Stimulated activated CD8-positive, alpha-beta memory T cell treated with anti-CD3 and anti-CD28 coated beads, Interleukin-4, amount 100 ng/mL, for 4 hours (primary cell): ENCODE measurements at places on chromosomes 4 and X.

- DNase-seq: no peak
These were observed 2.3 kb downstream of the HAUS7 start for GRCh38 chrX:153468008-153468580.

DNA sequence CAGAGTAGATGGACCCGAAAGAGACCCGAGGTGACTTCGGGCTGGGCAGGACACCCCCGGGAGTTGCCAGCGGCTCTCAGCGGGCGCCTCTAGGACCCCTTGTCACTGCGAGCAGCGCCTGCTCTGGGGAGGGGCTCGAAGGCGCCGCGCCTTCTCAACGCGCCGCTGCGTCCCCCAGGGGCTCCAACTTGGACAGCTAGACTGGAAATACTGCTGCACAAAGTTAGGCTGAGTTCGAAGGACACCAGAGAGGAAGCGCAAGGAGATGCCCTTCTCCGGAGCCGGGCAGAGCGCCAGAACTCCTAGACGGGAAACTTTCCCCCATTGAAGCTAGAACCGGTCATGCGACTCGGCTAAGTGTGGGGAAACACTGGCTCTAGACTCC lies 493 bp upstream of the KCNIP4 start:
- DNase-seq: no peak

GRCh38 chr4:177393236-177393635 lies 49.0 kb downstream of the AGA start:
- no peak for DNase-seq

- no peak for DNase-seq
These were observed 103.2 kb downstream of the SRPX start for GRCh38 chrX:38117485-38117884.

DNA sequence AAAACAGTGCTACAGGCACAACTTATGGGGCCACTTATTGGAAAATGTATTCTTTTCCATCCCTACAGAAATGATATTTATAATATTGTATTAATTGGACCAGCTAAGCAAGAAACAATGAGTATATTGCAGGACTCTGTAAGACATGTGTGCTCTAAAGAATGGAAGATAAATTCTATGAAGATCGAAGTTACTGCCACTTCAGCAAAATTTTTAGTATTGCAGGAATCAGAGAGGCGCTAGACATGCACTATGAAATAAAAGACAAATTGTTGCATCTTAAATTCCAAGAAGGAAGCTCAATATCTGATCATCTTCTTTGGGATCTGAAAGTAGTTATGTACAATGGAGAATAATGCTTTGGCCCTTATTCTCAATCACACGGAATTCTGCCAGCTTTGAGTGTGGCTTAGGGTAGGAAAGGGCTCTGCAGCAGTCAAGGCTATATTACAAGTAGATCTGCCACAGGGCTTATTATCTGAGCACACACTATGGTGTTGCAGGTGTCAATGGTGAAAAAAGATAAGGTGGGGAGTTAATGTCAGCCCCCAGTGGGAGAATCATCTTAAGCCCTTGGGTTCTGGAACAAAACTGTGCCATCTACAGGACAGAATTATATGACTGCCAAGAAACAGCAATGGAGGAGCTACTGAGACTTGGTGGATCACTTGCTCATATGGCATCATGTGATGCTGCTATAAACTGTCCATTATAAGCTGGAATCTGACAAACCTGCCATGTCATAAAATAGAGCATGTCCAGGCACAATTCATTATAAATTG lies 334.0 kb upstream of the NDST3 start:
- DNase-seq: no peak

DNA sequence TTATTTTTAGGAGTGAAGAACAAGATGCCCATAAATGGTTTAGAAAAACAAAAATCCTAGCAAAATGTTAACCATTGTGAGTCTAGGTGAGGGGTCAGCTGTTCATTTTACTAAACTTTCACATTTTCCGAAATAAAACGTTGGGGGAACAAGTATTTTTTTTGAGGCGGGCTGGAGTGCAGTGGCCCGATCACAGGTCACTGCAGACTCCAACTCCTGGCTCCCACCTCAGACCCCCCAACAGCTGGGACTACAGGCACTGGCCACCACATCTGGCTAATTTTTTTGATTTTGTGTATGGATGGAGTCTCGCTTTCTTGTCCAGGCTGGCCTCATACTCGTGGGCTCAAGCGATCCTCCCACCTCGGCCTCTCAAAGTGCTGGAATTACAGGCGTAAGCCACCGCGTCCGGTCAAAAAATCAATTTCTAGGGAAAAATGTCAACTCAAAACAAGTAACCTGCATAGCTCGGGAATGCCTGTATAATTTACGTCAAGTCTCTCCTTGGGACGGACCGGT lies 742 bp upstream of the TAF1 start:
- DNase-seq: no peak

- DNase-seq: no peak
These were observed 128.9 kb downstream of the CEP135 start for GRCh38 chr4:56077676-56078075.

- DNase-seq: no peak
These were observed 350.1 kb downstream of the GRXCR1 start for GRCh38 chr4:43242606-43243005.

DNA sequence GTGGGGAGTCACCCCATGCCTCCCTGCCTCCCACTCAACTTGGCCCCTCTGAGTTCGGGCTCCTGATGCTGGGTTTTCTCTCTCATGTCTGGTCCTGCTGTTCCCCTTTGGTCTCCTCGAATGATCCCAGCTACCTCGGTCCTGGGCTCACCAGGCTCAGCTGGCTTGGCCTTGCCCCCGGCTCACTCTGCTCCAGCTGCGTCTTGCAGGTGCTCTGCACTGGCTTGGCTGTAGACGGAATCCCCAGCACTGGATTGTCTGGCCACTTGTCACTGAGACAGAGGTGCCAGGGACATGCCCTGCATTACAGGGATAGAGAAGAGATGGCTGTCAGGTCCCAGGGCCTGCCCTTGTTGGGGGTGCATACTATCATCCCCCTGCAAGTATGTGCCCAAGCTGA lies 41.6 kb upstream of the NYX start:
- no peak for DNase-seq

GRCh38 chr4:54255881-54256280 lies 26.8 kb downstream of the PDGFRA start:
- no peak for DNase-seq

DNA sequence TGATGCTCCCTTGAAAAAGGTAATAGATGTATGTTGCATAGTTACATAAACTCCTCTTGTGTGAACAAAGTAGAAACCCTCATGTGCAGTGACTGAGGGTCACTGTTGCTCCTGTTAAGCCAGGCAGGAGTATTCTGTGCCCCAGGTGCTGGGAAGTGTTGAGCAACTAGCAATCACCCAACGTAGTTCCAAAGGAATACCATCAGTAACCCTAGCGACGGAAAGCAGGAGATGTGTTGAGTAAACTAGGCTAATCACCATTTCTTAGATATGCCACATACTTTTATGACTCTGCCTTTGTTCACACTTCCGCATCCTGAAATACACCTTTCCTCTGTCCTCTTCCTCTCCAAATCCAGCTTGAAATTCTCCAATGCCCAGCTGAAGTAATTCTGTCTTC lies 50.9 kb upstream of the TAB3 start:
- DNase-seq: no peak

- DNase-seq: no peak
These were observed 146.2 kb downstream of the SPATA18 start for GRCh38 chr4:52197306-52197705.

DNA sequence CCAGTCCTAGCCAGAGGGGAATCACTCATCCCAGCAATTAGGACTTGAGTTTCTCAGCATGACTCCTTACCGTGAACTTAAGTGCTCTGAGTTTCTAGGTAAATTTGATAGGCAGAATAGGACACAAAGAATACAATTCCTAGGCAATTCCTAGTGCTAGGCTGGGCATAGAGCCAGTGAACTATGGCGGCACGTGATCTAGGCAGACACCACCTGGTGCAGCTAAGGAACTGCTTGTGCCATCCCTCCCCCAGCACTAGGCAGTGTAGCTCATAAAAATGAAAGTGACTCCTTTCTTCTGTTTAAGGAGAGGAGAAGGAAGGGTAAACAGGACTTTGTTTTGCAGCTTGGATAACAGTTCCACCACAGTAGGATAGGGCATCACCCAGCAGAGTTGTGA lies 736.3 kb upstream of the PCDH7 start:
- DNase-seq: no peak

GRCh38 chrX:23434356-23434884 lies 99.8 kb downstream of the PTCHD1 start:
- DNase-seq: no peak

GRCh38 chr4:92101737-92102172 lies 202.0 kb upstream of the GRID2 start:
- DNase-seq: no peak

DNA sequence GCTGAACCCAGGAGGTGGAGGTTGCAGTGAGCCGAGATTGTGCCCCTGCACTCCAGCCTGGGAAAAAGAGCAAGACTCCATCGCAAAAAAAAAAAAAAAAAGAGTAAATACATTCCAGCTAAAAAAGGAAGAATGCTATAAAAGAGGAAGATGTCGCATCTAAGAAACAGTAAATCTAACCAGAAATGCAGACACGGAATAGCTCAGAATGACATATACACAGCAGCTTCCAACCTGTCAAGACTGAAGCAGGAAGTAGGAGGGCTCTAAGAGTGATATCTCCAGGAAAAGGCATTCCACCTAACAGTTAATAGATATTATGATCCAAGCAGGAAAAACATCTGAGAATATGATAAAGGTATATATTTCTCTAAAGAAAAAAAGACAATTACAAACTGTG lies 16.0 kb downstream of the CLOCK start:
- DNase-seq: no peak

DNA sequence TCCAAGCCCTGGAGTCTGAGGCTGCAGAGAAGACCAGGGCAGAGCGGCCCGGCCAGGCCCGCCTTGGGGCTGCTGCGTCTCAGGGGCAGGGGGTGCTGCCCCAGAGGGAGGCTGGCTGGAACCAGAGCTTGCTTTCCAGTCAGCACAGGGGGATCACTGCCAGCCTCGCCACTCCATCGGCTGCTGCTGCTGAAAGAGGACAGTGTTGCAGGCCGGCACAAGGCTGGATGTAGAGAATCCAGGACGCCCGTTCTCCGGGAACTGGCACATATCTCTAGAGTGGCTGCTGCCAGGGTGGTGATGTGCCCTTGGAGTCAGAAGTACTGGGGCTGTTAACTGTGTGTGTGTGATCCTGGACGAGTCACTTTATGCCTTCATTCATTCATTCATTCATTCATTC lies 31.9 kb upstream of the SORCS2 start:
- DNase-seq: no peak

GRCh38 chrX:85808217-85808616 lies 239.1 kb downstream of the CHM start:
- DNase-seq: no peak

DNA sequence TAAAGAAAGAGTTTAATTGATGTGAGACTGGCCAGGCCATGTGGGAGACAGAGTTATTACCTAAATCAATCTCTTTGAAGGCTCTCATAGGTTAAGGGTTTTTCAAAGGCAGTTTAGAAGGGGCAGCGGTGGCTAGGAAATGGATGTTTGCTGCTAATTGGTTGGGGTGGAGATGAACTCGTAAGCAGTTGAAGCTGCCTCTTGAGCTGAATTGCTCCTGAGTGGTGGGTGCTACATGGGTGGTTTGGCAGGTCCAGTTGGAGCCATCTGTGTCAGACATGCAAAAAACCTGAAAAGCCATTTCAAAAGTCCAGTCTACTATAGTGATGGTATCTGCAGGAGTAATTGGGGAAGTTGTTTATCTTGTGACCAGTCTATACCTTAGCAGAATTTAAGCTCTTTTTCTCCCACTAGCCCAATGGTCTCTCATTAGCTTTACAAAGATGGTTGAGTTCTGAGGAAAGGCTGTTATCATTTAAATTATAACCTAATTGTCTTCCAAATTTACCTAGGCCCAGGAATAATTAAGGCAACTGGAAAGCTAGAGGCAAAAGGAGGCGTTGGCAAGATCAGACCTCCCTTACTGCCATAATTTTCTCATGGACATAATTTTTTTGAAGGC lies 762.4 kb upstream of the FRG1 start:
- no peak for DNase-seq

GRCh38 chrX:86149119-86149518 lies 868 bp downstream of the DACH2 start:
- DNase-seq: no peak

DNA sequence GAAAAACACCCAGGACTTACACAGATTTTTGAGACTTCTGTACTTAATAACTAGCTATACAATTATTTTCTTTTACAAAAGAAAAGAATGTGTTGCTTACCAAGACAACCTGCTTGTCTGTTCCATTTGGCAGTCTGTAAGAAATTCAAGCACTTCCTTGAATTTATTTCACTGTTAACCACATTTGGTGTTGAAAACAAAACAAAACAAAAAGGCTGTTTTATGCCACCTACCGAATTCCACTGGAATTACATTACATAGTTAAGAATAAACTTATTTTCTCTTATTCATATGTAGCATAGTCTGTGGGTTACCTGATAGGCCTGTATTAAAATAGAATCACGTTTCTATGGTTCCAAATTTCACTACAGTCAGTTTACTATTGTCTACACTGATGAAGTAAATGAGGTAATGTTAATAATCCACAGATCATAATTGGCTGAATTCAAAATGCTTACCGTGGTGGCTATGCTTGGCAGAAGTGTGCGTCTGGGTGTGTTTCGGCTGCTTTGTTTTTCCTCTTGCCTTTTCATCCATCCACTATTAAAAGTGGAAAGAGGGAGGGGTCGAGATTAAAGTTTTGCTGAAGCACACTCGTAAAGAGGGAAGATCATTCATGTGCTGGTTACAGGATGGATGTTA lies at the start of gene TLR1:
Gene TLR1, minus strand, starts transcription at position 138 of the 642 bp plus-strand sequence. CDS start 5,960 bp downstream, outside the sequence.
- no peak for DNase-seq

DNA sequence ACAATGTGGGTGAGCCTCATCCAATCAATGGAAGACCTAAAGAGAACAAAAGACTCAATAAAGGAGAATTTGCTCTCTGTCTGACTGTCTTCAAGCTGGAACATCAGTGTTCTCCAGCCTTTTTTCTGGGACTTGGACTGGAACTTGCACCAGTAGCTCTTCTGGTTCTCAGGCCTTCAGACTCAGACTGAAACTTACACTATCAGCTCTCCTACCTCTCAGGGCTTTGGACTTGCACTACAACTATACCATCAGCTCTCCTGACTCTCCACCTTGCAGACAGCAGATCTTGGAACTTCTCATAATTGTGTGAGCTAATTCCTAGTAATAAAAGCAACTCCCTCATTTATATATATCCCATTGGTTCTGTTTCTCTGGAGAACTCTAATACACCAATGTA lies 185.9 kb downstream of the SMIM20 start:
- no peak for DNase-seq

DNA sequence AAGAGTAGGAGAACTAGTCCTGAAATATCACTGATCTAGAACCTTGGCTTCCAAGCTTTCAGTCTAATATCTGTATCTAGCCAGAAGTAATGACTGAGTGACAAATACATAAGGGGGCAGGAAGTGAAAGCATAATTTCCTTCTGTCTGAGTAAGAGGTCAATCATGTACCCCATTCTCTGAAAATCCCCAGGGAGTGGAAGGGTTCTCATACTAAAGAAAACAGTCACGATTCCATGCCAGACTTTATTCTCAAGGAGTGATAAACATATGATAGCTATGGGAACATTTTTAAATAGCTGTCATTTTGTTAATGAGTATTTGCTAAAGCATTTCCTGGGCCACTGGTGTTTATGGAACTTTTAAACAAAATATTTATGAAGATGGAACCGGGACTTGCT lies 308.5 kb downstream of the ARHGAP24 start:
- DNase-seq: no peak

- DNase-seq: no peak
These were observed 623.4 kb downstream of the SPRY1 start for GRCh38 chr4:124019749-124020549.
